CMK (cell line): ENCODE measurements at places on chromosomes 11 and 22.

DNA sequence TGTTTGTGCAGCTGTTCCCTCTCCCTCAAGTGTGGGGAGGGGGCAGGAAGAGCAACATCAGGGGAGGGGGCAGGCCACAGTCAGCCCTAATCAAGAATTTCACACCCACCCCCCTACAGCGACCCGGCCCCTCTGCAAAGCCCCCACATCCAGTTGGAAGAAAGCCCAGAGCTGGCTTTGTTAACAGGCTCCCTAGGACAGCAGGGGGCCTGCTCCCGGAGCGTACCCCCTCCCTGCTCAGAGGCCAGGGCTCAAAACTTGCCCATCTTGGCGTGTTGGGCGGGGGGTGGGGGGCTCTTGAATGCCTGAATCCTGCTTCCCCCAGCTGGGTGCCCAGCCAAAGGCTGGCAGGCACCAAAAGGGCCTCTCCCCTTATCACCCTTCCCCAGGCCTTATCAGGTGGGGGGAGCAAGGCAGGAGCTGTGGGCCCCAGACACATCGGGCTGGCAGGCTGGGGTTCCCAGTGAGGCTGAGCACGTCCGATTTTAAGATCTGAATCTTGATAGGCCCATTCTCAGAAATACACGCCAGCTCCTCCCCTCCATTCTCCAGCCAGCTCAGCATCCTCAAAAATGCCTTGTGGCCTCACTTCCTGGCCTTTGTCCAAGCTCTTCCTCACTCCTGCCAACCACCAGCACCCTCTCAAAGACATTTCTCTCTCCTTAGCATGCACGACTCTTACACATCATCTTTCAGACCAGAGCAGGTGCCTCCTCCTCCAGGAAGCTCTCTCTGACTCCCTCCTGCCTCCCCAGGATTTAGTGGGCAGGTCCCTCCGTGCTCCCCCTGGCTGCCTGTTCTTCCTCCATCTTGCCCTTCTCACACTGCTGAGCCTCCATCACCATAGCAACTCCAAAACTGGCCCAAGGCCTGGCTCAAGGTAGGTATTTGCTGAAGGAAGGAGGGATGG lies 384.8 kb downstream of the MN1 start:
- peak; percentile 95 for DNase-seq

GRCh38 chr11:78220218-78221157 lies 31.8 kb downstream of the USP35 start:
- no peak for DNase-seq

DNA sequence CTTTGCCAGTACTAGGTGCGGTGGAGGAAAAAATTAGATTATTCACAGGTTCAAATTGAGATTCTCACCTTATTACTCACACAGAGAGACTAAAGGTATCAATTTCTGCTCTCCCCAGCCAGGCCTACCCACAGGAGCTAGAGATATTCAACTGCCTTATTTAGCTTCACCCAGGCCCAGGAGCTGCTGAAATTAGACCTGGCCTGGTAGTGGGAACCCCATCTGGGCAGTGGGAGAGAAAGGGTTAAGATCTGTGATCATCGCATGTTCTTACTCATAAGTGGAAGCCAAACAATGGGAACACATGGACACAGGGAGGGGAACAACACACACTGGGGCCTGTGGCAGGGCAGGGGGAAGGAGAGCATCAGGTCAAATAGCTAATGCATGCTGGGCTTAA lies 20.9 kb upstream of the MICAL2 start:
- DNase-seq = no peak

- DNase-seq = no peak
These were observed 23.2 kb downstream of the NEAT1 start for GRCh38 chr11:65445604-65446445.

GRCh38 chr11:71153005-71153390 lies 99.4 kb downstream of the SHANK2 start:
- no peak for DNase-seq

GRCh38 chr11:17171343-17171742 lies 36.4 kb downstream of the PIK3C2A start:
- DNase-seq = no peak

- no peak for DNase-seq
These were observed 47.2 kb downstream of the CCDC15 start for GRCh38 chr11:125001079-125001778.

- no peak for DNase-seq
These were observed 68.5 kb upstream of the ARFGAP3 start for GRCh38 chr22:42925598-42925997.

GRCh38 chr22:47069270-47069669 lies 306.8 kb downstream of the TBC1D22A start:
- no peak for DNase-seq

- no peak for DNase-seq
These were observed 59.3 kb downstream of the MORC2 start for GRCh38 chr22:30909306-30909705.

GRCh38 chr11:68266121-68266891 lies 5.5 kb downstream of the C11orf24 start:
- DNase-seq = no peak

GRCh38 chr11:131688048-131688693 lies 317.8 kb downstream of the NTM start:
- DNase-seq = peak; percentile 41

DNA sequence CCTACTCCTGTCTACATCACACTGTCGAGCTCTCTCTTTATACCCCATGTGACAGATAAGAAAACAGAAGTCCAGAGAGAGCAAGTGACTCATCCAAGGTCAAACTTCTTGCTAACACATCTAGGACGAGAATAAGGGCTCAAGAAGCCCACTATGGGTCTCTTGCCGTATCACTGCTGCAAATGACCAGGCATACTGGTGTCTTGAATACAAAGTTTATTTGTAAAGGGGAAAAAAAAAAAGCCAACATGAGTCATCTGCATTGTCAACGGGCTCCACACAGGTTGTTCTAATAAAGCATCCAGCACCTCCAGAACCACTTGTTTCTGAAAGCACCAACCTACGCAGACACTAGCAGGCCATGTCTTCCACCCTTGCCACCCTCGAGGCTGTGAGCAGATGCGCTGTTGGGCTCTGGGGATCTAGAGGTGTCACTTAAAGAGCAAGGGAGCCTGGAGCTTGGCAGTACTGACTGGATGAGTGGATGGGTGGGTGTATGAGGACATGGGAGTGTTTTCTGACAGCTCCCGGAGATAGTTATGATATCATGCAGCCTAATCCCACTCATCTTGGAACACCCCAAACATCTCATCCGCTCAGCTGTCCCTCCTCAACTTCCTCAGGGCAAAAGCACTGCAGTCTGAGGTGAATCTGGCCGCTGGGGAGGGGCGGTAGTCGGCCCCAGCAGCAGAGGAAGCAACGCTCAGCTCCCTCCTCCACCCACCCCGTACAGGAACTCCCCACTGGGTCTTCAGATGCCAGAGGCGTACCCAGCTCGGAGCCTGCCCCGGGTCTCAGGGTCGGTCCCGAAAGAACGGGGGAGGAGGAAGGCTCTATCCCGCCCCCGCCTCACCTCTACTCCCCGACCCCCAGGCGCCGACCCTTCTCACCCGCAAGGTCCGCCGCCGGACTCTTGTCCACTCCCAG lies 1.0 kb downstream of the SMCO4 start:
- peak; percentile 25 for DNase-seq

GRCh38 chr11:111449696-111450479 lies 62.3 kb downstream of the BTG4 start:
- DNase-seq = no peak

DNA sequence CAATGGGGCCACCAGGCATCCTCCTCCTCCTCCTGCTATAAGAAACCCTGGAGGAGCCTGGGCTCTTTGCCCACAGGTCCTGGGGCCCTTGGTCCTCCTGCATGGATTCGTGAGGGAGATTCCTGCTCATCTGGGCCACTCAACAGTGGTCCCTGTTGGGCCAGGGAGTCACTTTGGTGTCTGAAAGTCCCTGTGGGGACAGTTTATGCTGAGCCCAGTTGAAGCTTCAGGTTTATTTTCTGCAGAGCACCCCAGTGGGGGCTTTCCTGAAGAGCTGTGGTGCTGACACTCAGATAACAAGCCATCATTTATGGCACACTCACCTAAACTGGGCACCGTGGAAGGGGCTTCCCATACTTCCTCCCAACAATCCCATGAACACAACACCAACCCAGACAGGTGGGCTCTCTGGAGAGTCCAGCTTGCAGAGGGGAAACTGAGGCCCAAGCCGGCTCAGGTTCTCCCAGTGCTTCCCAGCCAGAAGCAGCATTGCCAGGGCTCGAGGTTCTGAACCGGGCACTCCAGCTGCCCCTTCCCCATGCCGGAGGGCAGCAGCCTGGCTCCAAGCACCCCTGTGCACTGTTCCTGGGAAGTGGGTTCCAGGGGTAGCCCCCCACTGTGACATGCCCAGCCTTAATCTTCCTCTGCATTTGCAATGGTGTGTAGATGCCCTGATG lies 91.3 kb downstream of the MYEOV start:
- DNase-seq = no peak

- no peak for DNase-seq
These were observed 230.6 kb upstream of the TENM4 start for GRCh38 chr11:79671401-79671800.

GRCh38 chr11:8375460-8375859 lies 111.8 kb upstream of the LMO1 start:
- no peak for DNase-seq

DNA sequence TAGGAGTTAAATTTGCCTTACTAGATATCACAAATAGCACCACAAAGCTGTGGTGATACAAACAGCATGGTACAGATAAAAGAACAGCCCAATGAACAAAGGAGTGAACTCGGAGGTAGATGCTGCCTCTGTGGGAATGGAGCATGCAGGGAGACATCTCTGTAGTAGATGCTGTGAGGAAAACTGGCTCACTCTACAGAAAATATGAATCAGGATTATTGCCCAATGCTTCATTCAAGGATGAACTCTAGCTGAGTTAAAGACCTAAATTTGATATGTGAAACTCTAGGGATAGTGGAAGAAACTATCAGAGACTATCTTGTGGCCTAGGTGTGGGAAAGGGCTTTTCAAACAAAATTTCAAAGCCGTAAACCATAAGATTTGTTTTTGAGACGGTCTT lies 15.3 kb upstream of the CAPN5 start:
- DNase-seq = no peak

GRCh38 chr11:47308050-47308823 lies 38.3 kb downstream of the MADD start:
- DNase-seq = no peak

DNA sequence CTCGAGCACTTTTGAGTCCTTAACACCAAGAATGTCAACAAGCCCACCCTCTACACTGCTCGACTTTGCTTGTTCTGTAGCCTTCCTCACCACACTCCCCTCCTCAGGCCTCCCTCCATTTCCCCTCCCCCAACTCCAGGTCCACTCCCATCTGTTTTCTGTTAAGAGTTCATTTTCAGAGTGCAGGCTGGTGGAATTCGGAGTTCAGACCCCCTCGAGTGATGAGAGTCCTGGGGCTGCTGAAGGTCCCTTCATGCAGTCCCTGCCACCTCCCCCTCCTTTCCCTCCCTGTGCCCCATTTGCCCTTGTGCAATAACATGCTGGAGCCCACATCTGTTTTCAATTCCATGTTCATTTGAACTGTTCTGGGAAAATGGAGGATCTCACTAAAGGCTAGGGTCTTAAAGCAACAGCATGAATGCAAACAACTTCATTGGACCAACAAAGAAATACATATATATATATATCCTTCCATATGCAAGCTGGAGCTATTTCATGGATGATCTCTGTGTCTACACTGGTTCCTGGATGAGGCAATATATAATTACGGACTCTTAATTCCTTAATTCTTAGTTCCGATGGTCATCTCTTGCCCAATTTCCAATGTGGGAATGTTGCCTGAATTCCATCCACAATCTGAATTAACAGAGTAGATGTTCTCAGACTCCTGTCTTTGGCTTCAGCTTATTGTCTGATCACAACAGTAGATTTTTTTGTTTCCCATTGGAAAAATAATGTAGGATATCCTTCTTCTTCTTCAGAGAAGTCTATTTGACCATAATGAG lies 340.4 kb downstream of the ETS1 start:
- no peak for DNase-seq

- no peak for DNase-seq
These were observed 879.0 kb downstream of the BRD1 start for GRCh38 chr22:48948575-48949170.

- DNase-seq = no peak
These were observed 51.6 kb downstream of the SMIM38 start for GRCh38 chr11:69207165-69207889.

DNA sequence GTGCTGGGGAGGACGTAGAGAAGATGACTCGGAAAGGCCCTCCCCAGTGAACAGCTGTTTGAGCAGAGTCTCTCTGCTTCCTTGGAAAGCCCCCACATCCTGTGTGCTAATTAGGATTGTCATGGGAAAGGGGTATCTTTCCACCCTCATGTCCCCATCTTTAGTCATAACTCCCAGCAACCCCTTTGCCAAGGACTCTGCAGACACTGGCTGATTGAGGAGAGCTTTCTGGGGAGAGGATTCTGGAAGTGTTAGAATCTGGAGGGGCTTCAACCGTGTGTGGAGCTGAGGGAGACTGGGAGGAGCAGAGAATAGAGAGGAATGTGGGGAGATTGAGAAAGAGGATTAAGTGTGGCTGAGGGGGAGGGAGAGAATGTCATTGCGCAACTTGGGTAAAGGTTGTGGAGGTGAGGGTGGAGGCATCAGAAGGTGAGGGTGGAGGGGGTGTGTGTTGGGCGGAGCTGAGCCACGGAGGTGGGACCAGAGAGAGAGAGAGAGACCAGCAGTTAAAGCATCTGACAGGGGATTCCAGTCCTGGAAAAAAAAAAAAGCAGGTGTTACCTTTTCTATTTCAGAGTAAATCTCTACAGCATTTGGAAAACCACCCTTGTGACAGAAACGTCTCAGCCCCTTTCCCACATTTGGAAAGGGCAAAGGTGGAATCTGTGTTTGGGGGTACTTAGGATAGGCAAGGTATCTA lies 2.2 kb downstream of the DTX4 start:
- DNase-seq = no peak

DNA sequence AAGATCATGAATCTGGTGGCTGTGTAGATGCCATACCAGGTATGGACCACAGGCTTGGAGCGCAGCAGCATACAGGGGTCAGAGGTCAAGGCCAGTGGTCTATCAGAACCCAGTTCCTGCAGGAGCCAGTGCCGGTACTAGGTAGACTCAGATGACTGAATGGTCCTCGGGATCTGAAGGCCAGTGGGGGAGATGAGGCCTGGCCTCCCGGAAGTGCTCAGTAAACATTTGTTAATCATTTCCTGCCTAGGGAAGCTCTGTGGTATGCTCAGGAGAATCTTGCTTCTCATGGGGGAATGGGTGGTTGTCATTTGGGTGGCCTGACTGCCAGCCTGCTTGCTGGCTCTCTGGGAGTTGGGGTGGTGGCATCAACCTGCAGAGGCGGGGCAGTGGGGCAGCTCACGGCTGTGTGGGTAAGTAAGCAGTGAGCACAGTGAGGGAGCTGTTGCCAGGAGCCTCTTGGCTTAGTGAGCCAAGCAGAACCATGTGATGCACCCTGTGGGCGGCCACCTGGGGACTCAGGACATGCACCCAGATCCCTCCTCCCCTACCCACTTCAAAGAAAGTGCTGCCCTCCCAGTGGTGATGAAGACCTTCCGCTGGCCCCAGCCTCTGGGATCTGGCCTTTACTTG lies 33.0 kb downstream of the PTPRJ start:
- no peak for DNase-seq

- no peak for DNase-seq
These were observed 2.0 kb downstream of the TENM4 start for GRCh38 chr11:79438631-79439409.

GRCh38 chr22:37383341-37383740 lies 43.9 kb downstream of the ELFN2 start:
- no peak for DNase-seq

GRCh38 chr22:49564054-49564453 lies 263.6 kb downstream of the BRD1 start:
- DNase-seq = no peak
